ENCODE measurements at places on chromosomes 12 and 14.
A peak's percentile ranks its signal among the peaks of the same experiment; 100 is the strongest.

GRCh38 chr14:47020500-47020899 is 368.9 kb upstream of the RPL10L start:
- DNase-seq, result no peak

GRCh38 chr12:51621156-51621922 is 30.3 kb downstream of the SCN8A start:
- no peak for DNase-seq

- no peak for DNase-seq
Measured at GRCh38 chr12:25740617-25741016, 187.5 kb upstream of the LMNTD1 start.

DNA sequence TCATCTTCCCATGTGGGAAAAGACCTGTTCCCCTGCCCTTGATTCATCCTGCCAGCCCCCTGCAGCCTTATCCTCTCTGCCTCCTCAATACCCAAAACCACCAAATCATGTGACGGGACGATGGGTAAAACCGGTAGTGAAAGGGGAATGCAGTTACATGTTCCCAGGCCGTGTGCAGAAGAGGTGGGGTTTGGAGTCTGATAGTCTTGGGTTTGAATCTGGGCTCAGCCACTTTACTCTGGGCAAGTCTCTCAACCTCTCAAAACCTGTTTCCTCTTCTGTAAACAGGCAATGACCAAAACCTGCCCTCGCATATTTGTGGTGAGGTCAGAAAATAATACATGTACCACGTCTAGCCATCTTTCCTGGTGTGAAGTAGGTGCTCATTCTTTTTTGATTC is 123.0 kb downstream of the PLXNC1 start:
- no peak for DNase-seq

- no peak for DNase-seq
Measured at GRCh38 chr12:51871126-51871525, 16.8 kb upstream of the ANKRD33 start.

- peak; percentile 23 for DNase-seq
Measured at GRCh38 chr12:10959804-10960203, 20.7 kb upstream of the TAS2R14 start.

DNA sequence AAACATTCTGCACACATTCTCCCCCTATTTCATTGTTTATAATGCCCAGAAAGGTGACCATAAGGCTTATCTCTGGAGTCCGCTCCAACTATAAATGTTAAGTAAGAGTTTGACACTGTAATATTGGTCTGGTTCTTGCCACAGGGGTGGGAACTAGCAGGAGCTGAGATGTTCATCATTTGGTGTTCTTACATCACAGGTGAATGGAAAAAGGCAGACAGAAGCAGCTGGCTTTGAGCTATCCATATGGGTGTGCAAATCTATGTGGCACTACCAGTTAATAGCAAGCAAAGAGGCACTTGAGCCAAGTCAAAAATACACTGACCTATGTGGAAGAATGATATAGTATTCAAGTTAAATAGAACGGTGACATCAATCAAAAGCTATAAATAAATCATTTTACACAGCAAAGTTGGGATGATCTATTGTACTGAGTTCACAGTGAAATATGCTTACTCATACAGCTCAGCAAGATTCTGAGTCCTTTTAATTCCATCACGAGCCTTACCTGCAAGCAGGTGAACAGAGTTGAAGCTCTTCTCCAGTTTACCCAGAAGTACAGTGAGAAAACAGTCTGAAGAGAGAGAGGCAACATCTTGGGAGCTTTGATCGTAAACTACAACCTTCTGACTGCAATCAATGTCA is 43.2 kb downstream of the DUSP16 start:
- no peak for DNase-seq

GRCh38 chr14:93953263-93953662 is 23.1 kb downstream of the ASB2 start:
- DNase-seq, result no peak

DNA sequence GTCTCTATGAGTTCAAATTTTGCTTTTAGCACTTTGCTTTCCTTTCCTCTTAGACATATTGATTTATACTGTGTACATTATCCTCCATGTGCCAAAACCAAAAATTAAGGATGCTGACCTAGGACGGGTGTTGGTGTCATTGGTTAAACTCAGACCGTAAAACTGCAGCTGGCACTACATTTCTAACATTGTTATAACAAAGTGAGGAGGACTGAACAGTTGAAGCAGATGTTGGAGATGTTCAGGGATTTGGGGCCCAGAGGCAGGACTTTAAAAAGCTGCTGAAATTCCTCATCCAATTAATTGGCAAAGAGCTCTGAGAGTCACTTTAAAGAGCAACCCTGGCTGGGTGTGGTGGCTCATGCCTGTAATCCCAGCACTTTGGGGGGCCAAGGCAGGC is 72.4 kb downstream of the TMTC1 start:
- DNase-seq, result no peak

- DNase-seq, result no peak
Measured at GRCh38 chr12:23781118-23781517, 168.4 kb downstream of the SOX5 start.

DNA sequence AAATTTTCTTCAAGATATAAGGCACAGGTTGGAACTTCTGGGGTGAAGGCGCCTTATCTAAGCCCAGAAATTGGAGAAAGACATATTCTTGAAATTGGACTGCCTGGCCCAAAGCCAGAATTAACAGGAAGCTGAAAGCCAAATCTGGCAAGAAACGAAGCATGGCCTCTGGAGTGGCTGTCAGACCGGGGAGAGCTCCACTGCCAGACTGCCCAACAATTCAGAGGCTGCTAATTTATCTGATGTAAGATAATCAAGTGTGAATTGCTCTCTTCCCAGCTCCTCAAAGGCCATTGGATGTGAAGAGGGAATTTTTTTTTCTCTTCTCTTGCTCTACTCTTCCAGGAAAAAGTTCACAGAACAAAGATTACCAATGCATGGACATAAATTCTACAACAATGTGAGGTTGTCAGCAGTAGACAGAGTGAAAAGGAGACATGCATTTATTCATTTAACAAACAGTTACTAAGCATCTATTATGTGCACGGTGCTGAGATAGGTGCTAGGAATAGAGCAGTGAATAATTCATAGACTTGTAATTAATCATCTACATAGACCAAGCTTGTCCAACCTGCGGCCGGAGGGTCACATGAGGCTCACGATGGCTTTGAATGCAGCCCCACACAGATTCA is at the start of gene GDF3:
Gene GDF3 (minus strand): TSS at position 210 of the 632 bp plus-strand sequence. CDS start 47 bp downstream, at position 163.
- DNase-seq, result no peak

GRCh38 chr12:31835276-31835882 is 106.6 kb upstream of the AMN1 start:
- DNase-seq, result no peak

DNA sequence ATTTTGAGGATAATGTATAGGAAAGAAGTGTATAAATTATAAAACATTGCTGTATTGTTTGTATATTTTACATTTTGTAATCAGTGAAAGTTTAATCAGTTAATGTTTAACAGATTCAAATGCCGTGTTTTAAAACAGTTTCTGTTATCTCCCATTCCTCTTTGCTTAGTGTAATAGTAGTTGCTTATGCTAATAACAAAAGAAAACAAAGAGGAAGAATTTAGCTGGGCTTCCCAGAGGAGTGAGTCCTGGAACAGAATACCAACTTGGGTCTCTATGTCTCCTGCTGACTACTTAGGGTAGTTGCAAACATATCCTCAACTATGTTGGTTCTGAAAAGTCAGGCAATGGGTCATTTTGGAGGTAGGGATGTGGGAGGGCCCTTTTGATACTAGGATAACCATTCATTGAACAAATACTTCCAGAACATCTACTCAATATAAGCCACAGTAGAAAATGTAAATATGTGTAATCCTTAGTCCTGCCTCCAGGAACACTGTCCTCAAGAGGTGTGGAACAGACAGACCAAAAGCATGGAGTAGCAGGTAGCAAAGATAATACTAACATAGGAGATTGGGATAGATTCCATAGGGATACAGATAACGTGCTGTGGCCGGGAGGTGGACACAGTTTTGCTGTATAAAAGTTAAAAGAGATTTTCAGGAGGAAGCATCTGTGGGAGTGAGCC is 36.1 kb upstream of the EVL start:
- no peak for DNase-seq

- DNase-seq, result peak; percentile 82
Measured at GRCh38 chr14:91396959-91397815, 20.4 kb downstream of the CCDC88C start.

DNA sequence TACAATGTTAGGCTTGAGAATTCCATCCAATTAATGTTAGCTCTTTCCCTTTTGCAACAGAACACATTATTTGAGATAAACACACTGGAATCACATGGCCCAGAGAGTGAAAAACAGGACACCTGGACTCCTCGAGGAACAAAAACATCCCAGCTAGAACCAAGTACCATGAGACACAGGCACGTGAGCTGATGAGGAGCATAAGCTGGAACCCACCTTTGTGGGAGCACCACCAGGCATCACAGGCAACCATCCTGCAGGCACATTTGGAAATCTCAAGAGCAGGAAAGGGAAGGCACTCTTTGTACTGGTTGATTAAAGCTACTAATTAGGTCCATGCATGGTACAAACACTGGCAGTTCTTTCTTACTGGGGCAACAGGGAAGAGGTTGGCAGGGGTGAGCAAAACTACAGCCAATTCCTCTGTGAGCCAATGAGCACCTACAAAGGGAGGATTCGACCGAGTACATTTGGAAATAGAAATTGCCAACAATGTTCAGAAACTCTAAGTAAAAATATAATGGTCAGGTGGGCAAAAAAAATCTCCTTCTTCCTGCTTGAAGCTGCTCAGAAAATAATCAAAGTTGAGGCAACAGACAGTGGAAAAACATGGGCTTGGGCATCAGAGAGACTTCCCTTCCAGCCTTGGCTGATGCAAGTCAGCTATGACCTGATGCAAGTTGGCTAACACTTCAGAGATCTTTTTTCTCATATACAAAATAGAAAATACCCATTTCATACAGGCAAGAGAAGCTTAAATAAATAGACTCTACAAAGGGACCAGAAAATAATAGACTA is 216.7 kb downstream of the NUAK1 start:
- no peak for DNase-seq

- DNase-seq, result no peak
Measured at GRCh38 chr14:23045419-23046357, 3.7 kb downstream of the PSMB11 start.

DNA sequence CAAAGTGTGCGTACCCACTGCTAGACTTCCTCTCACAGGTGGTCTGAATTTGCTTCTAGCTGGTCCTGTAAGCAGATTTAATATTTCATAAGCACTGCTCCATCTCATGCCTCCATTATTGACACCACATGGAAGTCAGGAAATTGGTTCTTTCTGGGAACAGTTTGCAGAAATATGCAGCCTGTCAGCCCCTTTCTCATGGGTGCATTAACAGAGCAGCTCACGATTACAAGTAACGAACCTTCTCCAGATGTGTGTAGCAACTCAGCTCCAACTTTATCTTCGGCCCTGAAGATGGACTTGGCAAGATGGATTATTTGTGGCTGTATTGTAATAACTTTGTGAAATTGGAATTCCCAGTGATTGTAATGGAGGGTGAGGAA is 214.5 kb upstream of the DDHD1 start:
- DNase-seq, result no peak

DNA sequence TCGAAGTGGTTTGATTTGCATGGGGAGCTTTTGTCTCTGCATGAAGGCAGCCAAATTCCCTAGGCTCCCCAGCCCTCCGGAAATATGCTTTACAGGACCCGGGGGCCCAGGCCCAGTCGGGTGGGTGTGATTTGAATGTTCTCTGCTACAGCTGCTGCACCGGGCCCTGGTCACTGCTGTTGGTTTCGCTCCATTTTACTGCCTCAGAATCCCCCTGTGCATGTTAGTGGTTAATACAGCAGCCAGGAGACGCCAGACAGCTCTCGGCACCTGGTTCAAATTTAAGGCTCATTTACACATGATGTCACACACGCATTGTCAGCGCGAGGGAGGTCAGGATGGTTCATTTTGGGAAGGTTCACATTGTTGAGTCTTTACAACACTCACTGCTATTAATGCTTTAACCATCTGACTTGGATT is 99.6 kb downstream of the SLC38A6 start:
- no peak for DNase-seq

DNA sequence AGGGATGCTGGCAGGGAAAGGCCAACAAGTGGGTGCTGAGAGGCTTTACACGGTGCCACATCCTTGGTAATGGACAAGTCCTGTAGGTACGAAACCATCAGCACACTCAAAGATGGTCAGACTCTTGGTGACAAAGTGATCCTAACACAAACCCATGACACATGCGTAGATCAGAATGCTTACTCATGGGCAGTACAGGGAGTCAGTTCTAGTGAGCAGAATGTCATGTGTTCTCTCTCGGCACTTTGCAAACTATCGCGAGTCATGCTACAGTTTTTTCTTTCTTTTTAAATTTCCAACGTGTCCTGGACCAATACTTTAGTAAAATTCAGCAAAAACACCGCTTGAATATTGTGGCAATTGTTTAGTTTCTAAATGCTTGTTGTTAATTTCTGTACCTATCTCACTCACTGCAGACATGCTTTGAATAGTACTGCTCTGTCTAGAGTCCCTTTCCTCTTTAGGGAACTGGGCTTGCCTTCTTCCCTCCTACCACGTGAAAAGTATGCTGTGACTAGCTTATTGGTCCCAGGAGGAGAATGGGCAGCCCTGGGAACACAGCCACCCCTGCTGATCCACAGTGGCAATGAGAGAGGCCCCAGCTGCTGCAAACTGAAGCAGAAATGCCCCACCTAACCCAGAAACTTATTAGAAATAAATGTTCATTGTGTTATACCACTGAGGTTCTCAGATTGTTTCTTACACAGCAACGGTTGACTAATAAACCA is 62.4 kb downstream of the UBR7 start:
- no peak for DNase-seq

- DNase-seq, result no peak
Measured at GRCh38 chr14:35890308-35890707, 64.2 kb downstream of the BRMS1L start.

GRCh38 chr12:14860490-14860889 is 17.2 kb upstream of the ART4 start:
- DNase-seq, result no peak

DNA sequence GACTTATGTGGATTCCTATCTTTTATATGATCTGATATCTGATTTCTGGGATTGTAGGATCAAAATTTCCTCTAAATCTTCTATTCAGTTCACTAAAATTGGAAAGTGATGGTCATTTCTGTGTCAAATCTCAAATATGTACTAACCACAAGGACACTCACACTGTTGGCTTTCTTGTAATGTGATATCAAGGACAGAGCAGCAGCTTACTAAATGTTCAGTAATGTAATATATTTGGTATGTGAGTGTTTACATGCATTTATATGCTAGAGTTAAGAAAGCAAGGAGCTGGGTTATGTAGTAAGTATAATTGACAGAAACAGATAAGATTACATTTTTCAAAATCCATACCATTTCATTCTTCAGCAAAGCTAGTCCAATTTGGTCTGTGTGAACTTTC is 16.5 kb downstream of the PUS7L start:
- DNase-seq, result no peak

DNA sequence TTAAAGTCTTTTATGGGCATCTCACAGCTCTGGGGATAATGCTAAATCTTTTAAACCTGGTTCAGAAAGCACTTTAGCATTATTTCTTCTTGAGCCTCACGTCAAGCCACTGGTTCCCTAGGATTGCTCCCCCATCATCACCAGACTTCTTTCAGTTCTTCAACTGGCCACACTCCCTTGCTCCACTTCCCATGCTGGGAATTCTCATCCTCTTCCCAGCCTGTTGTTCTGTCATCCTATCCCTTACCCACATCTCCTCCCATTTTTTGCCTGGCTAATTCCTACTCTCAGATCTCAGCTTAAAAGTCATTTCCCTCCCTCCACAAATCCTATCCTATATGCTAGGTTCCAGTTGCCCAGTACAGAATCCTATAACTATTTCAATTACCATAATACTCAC is 14.4 kb downstream of the FERMT2 start:
- no peak for DNase-seq

All from activated CD8-positive, alpha-beta T cell treated with anti-CD3 and anti-CD28 coated beads, Interleukin-2, amount 10 ng/mL, durations not matched to agents 7 days and 5 days (primary cell).